ENCODE measurements at places on chromosomes 7 and 10.

- peaks cover 62% of the 10 kb centered on the region for H3K36me3 ChIP-seq
- H3K4me3 ChIP-seq = no peak overlapping the region
- no peaks in the 10 kb centered on the region for H3K4me1 ChIP-seq
- H3K27me3 ChIP-seq = no peaks in the 10 kb centered on the region
- H3K27ac ChIP-seq = no peak overlapping the region
- DNase-seq = no peak
These were observed 55.0 kb downstream of the LRRC4 start for GRCh38 chr7:127976056-127976737.

- no peak overlapping the region for H3K4me3 ChIP-seq
- no peaks in the 10 kb centered on the region for H3K4me1 ChIP-seq
- H3K36me3 ChIP-seq = no peaks in the 10 kb centered on the region
- no peak for DNase-seq
- no peak overlapping the region for H3K27ac ChIP-seq
- H3K27me3 ChIP-seq = no peaks in the 10 kb centered on the region
These were observed 175.1 kb downstream of the COBL start for GRCh38 chr7:51141451-51142003.

DNA sequence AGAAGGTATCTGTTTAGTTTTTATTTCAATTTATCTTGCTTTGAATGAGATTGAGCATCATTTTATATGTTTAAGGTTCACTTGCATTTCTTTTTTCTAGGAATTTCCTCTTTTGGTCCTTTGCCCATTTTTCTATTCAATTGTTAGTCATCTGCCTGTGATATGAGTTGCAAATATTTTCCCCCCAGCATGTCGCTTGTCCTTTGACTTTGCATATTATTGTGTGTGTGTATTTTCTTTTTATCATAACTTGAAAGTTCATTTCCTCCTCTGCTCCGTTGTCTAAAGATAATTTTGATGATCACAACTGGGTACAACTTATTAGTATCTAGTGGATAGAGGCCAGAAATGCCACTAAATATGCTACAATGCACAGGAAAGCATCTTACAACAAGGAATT, 132.7 kb upstream of the MDFIC start:
- H3K27me3 ChIP-seq = no peaks in the 10 kb centered on the region
- no peak for DNase-seq
- H3K4me3 ChIP-seq = no peak overlapping the region
- H3K27ac ChIP-seq = no peak overlapping the region

DNA sequence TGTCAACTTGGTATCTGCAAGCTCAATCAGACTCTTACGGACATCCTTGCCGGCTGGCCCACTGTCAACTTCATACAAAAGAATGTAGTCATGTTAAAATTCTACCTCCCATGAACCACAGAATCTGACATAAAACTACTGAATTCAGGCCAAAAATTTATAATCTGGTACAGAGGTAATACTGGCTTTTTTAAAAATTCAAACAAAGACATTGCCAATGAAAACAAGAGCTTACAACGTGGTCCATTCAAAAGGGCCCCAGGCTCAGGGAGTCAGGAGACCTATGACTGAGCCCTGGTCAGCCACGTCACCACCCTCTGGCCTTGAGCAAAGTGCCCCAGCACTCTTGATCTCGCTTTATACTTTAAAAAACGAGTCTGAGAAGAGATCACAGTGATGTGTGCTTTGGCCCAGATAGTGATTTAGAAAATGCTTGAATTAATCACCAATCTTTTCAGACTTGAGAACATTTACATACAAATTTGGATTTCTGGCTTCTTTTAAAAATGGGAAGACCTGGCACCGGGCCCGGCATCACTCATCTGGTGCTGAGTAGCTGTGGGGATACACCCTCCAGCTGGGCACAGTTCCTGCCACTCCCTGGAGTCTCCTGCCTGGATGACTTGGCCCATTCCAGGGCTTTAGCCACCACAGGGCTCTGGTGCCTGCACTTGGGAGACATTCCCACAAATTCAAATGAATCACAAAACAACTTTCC, 94.1 kb downstream of the PIP4K2A start:
- H3K27ac ChIP-seq = peak overlapping the region; percentile 86
- H3K36me3 ChIP-seq = no peaks in the 10 kb centered on the region
- DNase-seq = no peak
- H3K27me3 ChIP-seq = no peaks in the 10 kb centered on the region
- H3K4me1 ChIP-seq = peaks cover 100% of the 10 kb centered on the region
